ENCODE measurements at places on chromosomes 3 and 15. TPM values are rescaled to one million over a fixed set of nuclear protein-coding genes. Genes with fewer than 3 reads are reported as not detected.

GRCh38 chr3:43206632-43207031, 79.7 kb upstream of the SNRK start:
- no peak for DNase-seq

DNA sequence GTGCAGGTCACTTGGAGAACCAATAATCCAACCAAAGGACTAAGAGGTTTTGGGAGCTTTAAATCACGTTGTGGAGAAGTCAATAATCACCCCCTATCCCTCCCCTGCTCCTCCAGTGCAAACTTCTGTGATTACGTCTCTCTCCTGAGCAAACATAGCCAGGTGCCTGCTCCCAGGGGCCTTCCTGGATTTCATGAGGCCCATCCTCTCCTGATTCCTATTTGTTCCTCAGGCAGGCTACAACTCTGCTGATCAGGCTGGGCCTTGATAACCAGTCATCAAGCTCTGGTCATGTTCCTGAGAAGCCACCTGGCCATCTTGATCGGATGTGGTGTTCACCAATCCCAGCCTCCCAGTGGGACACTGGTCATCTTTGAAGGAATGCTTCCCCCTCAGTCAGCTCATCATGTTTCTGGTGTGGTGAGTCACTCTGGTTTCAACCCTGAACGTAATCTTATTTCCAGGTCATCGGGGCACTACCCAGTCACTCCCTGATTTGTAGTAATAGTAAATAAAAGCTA, 2.9 kb upstream of the ZNF710 start:
- DNase-seq, result no peak

GRCh38 chr3:24135280-24135679, 190.2 kb downstream of the NR1D2 start:
- no peak for DNase-seq

DNA sequence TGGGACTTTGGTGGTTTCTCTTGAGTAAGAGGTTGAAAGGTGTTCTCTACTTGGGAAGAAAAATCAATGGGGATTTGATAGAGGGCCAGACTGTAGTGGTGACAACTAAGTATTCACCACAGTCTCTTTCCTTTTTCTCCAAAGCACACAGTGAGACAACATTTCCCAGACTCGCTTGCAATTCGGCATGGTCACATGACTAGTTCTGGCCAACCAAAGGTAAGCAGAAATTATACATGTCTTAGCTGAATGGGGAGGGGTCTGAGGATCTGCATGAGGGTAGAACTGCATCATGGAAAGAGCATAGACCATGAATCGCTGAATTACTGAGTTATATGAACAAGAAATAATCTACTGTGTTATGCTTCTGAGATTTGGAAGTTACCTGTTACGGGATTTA, 144.5 kb upstream of the MYRIP start:
- DNase-seq, result no peak

DNA sequence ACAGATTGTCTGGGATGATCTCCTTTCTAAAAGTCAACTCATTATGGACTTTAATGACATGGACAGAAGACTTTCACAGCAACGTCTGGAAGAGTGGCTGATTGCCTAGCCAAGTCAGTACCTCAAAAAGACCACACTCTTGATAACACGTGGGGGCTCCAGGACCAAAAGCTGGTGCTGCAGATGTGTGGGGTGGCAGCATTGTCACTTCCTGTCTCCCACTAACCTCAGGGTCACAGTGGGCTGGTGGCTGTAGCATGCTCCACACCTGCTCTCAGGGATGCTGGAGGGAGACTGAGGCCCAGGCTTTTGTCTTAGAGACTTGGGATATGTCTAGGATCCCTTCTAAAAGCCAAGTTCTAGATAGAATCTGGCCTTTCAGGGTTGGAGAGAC, 118.1 kb downstream of the APBA2 start:
- no peak for DNase-seq

Gene CLDN11
- total RNA-seq, result 0.72 TPM

DNA sequence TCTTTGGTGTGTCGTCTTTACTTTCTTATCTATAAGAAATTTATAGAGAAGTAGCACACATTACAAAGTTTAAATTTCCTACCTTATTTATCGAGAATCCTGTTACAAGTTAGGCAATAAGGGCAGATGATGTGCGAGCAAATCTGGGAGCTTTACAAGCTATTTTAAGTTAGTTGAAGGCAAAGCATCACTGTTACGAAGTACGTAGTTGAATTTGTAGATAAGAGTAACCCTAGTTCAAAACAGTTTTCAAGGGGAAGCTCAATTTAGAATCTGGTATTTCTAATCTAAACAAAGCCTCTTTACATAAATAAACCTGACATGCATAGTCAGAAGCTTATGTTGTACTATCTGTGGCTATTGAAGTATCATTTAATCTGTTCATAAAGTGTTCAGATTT, 8.4 kb downstream of the KBTBD8 start:
- DNase-seq, result no peak

DNA sequence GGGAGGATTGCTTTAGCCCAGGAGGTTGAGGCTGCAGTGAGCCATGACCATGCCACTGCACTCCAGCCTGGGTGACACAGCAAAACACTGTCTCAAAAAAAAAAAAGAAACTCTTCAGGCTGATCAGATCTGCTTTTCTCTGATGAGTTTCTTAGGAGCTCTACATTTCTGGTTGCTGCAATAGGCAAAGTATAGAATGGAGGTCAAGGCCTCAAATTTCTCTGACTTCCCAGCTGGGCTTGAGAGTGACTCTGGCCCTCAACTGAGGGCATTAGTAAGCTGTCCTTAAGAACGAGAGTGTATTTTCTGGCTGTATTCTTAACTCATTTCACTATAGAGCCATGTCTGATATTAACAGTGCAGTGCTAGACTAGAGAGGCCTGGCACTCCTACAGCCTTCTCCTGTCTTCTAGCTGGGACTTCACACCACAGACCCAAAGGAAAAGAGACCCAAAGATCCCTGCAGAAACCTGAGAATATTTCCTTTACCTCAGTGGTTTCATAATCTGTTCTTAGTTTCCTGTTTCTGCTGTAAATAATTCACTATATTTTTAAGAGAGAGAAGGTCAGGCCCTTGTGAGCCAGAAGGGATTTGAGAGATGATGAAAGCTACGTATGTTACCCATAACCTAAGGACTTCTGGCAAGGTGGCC, 2.0 kb upstream of the NR1I2 start:
- DNase-seq, result no peak

GRCh38 chr3:100953103-100953502, 40.1 kb downstream of the ABI3BP start:
- no peak for DNase-seq

Gene GRK7
- total RNA-seq, result not detected

GRCh38 chr3:2535206-2535605, 436.5 kb downstream of the CNTN4 start:
- no peak for DNase-seq
